Renal cortical epithelial cell (primary cell): ENCODE measurements at places on chromosomes 6 and 20. TPM values are rescaled to one million over a fixed set of nuclear protein-coding genes. Genes with fewer than 3 reads are reported as not detected.

LKAAEAR1 gene
- not detected in 2 replicates for total RNA-seq

PTGIS gene
- 0.52 and 7.1 TPM in 2 replicates for total RNA-seq

PGBD1 gene
- total RNA-seq = 5.7 and 7.6 TPM in 2 replicates

DNA sequence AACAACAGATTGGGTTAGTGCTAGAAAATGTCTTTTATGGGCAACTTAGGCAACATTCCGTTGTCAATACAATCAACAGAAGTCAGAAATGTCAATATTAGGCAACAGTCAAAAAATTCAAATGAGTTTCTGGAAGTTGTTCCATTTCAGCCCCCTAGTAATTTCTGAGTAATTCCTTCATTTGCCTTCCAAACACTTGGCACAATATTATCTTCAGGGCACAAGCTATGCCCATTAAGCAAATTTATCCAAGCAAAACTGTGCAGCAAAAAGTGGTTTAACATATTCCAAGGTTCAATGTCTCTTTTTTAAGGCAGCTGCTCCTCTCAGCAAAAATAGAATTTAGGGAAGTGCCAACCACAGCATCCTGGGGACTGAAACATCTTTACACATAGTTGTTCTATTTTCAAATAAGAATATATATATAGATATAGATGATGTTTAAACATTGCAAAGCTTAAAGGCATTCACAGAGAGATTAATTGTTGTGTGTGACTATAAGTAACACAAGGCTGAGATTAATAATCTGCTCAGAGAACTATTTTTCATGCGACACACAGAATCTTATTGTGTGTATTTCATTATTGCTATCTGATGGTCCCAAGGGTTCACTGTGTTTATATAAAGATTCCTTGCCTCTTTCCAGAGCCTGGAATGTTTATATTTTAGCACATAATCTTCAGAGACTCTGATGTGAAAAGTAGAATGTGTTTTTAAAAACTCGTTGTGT is 75.2 kb upstream of the ADTRP start:
- peak; percentile 92 for DNase-seq

DNA sequence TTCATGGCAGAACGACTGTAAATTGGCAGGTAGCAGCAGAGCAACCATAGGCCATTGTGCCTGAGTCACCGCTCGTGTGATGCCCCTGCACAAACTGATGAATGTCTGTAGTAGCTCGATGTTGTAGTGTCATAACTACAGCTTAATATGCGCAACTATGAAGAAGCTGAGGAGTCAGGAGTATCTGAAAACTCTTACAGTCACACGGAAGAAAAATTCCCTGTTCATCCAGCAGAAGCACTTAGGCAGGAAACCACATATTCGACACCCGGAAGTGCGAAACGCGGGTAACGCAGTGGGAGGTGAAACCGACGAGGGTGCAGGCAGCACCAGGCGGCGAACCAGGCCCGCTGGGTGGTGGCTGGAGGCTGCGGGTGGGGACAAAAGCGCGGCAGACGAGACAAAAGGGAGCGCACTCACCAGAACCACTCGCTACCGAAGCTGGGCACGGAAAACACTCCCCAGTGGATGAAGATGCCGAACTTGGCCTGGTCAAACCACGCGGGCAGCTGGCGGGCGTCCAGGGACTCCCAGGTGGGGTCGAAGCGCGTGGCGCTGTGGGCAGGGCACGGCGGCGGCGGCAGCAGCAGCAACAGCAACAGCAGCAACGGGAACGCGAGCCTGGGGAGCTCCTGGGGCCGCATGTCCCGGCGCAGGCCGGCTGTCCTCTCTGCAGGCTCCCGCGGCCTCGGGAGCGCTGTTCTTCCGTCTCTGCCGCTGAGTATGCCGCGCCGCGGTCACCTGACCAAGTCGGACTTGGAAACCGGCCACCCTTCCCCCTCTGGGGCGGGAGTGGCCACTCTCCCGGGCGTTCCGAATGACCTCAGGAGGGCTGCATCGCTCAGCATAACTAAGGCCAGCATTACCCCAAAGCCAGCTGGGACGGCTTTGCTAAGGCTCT is at the start of gene FUCA2:
Gene FUCA2 (minus strand): TSS at position 730 of the 901 bp plus-strand sequence. CDS start 86 bp downstream, at position 644.
- DNase-seq = peak; percentile 66

DNA sequence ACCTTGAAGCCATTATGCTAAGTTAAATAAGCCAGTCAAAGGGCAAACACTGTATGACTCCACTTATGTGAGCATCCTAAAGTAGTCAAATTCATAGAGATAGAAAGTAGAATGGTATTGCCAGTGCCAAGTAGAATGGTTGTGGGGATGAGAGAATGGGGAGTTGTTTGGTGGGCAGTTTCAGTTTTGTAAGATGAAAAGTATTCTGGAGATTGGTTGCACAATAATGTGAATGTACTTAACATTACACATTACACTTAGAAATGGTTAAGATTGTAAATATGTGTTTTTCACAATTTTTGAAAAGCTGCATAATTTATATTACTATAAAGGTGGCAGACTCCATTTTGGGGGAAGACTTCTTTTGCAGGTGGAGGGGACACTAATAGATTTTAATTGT is 51.3 kb upstream of the CARMIL1 start:
- DNase-seq = no peak

DNA sequence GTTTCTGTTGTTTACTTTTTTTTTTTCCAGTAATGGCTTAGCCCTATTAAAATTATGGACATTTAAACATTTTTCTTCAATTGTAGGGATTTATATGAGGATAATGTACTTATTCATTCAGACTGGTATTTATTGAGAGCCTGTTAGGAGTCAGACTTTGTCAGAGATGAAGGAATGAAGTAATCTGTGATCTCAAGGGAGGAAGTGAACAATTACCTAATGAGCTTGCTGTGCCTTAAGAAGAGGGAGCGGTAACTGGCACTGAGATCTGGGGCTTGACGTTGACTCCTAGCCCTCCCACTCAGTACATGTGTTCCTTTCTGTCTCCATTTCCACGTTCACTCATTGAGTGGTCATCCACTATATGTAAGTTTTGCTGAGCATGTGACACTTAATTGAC is 12.6 kb downstream of the AFDN start:
- DNase-seq = no peak

DNA sequence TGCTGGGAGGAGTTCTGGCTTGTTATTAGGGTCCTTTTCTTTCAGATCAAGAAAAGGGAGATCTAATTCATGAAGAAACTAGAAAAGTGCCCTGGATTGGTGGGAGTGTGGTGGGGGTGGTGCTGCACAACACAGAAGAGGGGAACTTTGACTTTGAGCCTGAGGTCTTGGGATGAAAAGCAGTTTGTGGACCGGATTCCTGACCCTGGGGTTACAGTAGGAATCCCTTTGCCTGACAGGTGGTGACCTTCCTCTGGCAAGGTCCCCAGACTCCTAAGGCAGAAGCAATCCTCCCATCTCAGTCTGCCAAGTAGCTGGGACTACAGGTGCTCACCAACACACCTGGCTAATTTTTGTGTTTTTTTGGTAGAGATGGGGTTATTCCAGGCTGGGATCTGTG is 45.3 kb upstream of the IER3 start:
- DNase-seq = no peak

DNA sequence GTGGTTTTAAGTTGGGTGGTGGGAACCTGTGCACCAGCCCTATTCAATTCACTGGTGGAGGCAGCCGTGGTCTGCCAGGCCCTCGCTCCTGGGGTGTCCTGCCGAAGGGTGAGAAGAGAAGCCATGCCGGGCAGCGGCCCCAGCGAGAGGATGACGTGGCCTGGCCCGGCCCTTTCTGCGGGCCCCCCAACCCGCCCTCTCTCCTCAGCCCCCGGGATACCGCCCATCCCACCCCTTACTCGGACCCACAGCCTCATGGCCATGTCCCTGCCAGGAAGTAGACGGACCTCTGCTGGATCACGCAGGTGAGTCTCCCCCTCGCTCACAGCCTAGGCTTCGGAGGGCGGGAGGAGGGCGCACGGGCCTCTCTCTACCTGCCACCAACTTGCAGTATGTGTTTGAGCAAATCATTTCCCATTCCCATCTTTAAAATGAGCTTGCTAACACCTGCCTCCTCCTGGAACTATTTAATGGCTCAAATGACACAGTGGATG is 30.1 kb downstream of the SNPH start:
- no peak for DNase-seq

DNA sequence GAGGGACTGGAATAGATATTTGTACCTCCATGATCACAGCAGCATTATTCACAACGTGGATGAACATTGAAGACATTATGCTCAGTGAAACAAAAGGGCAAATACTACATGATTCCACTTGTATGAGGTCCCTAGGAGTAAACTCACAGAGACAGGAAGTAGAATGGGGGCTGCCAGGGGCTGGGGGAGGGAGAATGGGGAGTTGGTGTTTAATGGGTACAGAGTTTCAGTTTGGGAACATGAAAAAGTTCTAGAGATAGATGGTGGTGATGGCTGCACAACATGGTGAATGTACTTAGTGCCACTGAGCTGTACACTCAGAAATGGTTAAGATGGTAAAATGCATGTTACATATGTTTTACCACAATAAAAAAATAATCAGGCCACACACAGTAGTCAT is 164.3 kb upstream of the RREB1 start:
- DNase-seq = no peak
